GM23338 (cell line): ENCODE measurements at places on chromosomes 5 and 9.

GRCh38 chr5:53613061-53613460, 52.6 kb downstream of the NDUFS4 start:
- no peak for DNase-seq

DNA sequence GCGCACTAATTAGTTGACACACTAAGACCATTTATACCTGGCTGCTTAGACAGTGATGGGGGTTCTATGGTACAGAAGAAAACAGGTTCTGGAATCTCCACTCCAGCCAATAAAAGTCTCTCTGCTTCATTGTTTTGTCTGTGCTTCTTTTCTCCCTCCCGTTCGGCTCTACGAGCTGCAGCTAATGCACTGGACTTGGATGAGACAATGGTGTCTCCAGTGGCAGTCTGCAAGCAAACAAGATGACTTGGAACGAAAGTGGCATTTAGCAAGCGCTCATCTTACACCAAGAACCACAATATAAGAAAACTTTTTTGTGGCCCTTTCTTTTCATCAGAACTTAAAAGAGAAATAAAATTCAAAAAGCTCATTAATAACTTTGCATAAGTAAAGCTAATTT, 30.2 kb downstream of the GFM2 start:
- no peak for DNase-seq

GRCh38 chr5:89181546-89181945, 298.6 kb upstream of the MEF2C start:
- no peak for DNase-seq

GRCh38 chr9:74092491-74092834, 404.7 kb upstream of the RORB start:
- no peak for DNase-seq

- DNase-seq = no peak
Observed at GRCh38 chr5:67538855-67539506, 342.4 kb upstream of the CD180 start.

DNA sequence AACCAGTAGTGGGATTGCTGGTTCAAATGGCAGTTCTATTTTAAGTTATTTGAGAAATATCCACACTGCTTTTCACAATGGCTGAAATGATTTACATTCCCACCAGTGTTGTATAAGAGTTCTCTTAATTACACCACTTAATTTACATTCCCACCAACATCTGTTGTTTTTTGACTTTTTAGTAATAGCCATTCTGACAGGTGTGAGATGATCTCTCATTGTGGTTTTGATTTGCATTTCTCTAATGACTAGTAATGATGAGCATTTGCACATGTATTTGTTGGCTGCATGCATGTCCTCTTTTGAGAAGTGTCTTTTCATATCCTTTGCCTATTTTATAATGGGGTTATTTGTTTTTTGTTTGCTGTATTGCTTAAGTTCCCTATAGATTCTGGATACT, 688.3 kb downstream of the PRR16 start:
- DNase-seq = no peak

GRCh38 chr5:6713274-6714225, at the start of gene TENT4A:
TENT4A (plus strand) TSS chr5:6713432; CDS start chr5:6713984, 552 bp downstream.
- DNase-seq = no peak

- peak; percentile 48 for DNase-seq
Observed at GRCh38 chr9:123929177-123929869, 603 bp downstream of the DENND1A start.

- DNase-seq = no peak
Observed at GRCh38 chr9:115164511-115164974, 46.6 kb upstream of the TNC start.

- no peak for DNase-seq
Observed at GRCh38 chr5:39253196-39253595, 33.8 kb upstream of the FYB1 start.

GRCh38 chr5:7916171-7916804, 47.3 kb downstream of the MTRR start:
- no peak for DNase-seq

- DNase-seq = no peak
Observed at GRCh38 chr5:64667068-64667467, 23.2 kb upstream of the SHISAL2B start.

GRCh38 chr5:80860924-80861613, 99.1 kb upstream of the RASGRF2 start:
- DNase-seq = peak; percentile 55

DNA sequence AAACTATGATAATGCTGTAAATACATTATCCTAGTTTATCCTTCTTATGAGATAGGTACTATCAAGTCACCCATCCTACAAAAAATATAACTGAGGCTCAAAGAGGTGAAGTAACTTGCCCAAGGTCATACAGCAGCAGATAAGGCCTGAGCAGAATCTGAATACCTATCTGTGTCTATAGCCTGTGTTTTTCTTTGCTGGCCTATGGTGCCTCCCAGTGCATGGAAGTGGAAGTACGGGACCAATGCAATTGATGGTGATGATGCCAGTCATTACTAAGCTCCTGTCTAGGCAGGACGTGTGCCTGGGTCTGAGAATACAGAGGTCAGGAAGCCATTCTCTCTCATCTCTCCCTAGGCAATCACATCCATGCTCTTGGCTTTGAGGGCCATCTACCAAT, 67.8 kb downstream of the FAT2 start:
- peak; percentile 83 for DNase-seq

- no peak for DNase-seq
Observed at GRCh38 chr9:81534138-81534875, 155.0 kb downstream of the TLE1 start.

- peak; percentile 50 for DNase-seq
Observed at GRCh38 chr9:124257070-124257843, 492 bp upstream of the NEK6 start.

DNA sequence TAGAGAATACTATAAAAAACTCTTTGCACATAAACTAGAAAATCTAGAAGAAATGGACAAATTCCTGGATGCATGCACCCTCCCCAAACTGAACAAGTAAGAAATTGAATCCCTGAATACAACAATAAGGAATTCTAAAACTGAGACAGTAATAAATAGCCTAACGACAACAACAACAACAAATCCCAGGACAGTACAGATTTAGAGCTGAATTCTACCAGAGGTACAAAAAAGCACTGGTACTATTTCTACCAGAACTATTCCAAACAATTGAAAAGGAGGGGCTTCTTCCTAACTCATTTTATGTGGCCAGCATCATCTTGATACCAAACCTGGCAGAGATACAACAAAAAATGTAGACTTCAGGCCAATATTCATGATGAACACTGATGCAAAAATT, 394.4 kb upstream of the RORB start:
- no peak for DNase-seq

- DNase-seq = no peak
Observed at GRCh38 chr9:100357501-100357900, 4.8 kb upstream of the TEX10 start.
